HAP-1 (cell line): ENCODE measurements at places on chromosomes 6 and 20.

DNA sequence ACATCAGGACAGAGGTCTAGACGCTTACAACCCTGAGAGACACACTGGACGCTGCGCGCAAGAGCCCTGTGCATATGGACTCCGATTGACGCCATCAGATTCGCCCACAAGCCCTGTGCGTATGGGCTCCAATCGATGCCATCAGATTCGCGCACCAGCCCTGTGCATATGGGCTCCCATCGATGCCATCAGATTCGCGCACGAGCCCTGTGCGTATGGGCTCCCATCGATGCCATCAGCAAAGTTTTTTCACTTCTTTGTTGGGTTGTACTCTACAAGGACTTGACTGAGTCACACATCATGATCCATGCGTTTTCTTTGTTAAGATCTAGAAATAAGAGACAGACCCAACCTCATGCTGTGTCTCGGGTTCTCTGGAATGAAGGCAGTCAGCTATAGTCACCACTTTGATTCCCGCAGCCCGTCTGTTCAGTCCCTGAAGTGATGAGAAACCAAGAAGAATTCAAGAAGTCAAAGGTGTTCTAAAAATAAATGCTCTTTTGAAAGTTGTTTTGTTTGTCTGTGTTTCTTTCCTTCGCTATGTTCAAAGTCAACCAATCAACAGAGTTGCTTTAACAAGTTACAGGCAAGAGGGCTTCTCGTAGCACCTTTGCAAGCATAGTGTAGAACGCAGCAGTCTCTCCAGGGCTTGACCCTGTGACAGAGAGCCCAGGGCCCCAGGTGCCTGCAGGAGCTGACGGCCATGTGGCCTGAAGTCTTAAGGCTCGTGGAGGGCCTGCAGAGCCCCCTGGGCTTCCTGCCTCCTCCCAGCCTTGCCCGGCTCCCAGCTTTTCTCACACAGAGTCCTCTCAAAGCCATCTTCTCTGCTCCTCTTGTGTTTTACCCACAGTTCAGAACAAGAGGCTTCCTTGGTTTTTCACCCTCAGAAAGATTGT lies 7.9 kb downstream of the RPS6KA2 start:
- no peak for DNase-seq

DNA sequence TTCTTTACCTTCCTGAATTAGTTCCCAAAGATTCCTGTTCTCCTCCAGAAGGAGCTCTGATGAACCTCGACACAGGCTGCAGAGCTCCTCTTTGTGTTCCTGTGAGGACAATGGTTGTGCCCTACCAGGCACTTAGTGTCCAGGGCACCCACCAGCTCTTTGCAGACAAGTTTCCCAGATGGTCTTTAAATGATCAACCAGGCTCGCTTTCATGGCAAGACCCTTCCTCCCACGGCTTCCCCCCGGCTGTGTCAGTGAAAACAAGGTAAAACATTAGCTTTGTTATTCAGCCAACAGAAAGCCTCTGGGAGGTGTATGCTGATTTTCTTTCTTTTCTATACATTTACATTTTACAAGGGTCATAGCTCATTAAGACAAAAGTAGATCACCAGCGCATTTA lies 32.3 kb upstream of the CNKSR3 start:
- DNase-seq, result peak; percentile 97

GRCh38 chr6:45148711-45149341 lies 179.3 kb upstream of the RUNX2 start:
- DNase-seq, result no peak

DNA sequence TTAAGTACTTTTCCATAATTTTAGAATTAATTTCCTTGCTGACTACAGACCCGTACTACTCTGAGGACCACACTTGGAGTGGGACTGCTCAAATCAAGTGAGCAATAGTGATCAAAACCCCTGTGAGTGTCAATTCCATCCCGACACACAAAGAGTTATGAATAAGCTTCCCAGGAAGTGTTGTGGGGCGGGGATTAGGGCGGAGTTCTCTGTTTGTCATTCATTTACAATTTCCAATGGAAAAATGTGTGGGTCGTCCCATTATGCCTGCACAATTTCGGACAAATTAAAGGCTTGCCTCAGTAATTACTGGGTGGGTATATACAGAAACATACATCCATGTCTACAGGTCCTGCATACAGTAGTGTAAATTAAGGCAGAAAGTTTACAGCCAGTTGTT lies 84.2 kb downstream of the ISM1 start:
- DNase-seq, result no peak

DNA sequence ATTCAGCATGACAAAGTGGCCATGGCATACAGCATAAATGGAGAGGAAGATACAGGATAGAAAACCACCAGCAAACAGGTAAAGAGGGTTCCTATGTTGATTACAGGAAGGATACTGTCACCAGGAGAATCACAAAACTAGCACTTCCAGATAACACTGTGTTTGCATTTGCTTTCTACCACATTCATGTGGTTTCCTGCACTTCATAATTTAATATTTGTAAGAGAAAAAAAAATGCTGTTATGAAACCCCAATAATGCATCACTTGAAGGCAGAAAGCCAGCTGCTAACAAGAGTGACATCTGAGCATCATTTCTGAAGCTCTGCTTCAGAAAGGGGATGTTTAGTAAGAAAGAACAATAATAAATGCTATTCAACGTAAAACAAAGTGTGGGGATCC lies 106.6 kb downstream of the ATXN1 start:
- DNase-seq, result no peak

DNA sequence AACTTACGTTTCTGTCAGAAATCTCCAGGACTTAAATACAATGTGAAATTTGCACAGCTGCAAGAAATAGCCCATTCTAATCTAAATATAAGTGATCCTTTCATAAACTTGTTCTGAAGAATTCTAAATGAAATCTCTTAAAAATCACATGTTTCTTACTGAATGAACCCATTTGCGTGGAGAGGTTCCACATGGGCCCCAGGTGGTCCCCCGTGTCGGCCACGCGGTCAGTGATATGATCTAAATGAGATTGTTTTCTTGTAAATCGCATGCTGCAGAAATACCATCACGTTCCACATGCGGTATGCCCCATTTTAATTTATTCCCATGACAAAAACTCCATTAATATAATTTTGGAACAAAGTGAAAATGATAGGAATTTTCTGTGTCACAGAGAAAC lies 818.9 kb upstream of the SLC35B3 start:
- no peak for DNase-seq

DNA sequence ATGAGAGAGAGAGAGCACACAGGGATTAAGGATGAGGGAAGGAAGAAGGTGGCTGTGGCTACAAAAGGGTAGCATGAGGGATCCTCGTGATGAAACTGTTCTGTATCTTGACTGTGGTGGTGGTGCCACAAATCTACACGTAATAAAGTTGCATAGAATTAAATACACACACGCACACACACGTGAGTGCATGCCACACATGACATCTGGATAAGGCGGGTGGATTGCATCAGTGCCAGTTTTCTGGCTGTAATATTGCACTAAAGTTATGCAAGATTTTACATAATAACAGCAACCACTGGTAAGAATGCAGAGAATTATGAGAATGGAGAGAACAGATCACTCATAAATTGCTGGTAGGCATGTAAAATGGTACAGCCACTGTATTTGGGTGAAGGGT lies 16.9 kb upstream of the STK35 start:
- no peak for DNase-seq

- DNase-seq, result no peak
These were observed 169.9 kb upstream of the HDDC2 start for GRCh38 chr6:125471667-125472066.

GRCh38 chr6:1884313-1884712 lies 274.6 kb downstream of the FOXC1 start:
- no peak for DNase-seq

- no peak for DNase-seq
These were observed 167.9 kb downstream of the NRN1 start for GRCh38 chr6:5838656-5839396.

GRCh38 chr20:51388756-51389542 lies 153.6 kb downstream of the NFATC2 start:
- no peak for DNase-seq

- DNase-seq, result no peak
These were observed 128.6 kb upstream of the RUNX2 start for GRCh38 chr6:45199554-45199953.

- no peak for DNase-seq
These were observed 9.3 kb downstream of the SDHAF4 start for GRCh38 chr6:70575899-70576495.

DNA sequence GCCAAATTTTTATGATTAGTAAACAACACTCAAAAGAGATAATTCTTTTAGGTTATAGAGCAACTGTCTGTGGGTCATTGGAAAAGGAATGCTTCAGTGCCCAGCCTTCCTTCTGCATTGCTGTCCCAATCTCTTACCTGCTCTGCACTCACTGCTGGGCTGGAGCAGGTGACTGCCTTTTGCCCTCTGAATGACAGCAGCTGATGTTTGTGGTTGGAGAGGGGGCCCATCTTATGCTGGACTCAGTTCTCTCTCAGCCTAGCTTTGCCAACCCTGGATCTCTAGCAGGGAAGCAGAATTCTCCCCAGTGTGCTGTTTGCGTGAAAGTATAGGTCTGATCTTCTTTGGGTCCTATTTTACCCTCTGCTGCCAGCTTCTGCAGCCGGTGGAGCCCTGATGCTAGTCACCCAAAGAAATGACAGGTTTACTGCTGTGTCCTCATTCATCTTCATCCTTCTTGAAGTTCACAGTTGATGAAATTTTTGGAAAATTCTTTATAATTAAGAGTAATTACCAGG lies 193.5 kb downstream of the ARID1B start:
- no peak for DNase-seq

DNA sequence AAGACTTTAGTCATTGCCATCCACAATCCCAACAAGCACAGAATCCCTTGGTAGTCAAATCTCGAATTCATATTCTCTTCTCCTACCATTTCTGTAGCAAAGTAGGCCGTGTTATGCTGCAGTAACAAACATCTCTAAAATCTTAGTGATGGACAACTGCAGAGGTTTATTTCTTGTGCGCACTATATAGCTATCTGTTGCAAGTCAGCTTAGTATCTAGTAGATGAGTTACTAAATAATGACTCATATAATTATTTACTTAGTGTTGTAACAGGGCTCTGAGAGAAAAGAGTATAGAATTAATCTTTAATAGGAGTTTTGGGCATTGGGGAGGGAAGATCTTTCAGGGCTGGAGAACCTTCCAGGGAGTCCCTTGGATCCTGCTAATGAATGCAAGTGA lies 73.3 kb downstream of the CAP2 start:
- no peak for DNase-seq

- no peak for DNase-seq
These were observed 71.1 kb downstream of the ROS1 start for GRCh38 chr6:117354671-117355070.

DNA sequence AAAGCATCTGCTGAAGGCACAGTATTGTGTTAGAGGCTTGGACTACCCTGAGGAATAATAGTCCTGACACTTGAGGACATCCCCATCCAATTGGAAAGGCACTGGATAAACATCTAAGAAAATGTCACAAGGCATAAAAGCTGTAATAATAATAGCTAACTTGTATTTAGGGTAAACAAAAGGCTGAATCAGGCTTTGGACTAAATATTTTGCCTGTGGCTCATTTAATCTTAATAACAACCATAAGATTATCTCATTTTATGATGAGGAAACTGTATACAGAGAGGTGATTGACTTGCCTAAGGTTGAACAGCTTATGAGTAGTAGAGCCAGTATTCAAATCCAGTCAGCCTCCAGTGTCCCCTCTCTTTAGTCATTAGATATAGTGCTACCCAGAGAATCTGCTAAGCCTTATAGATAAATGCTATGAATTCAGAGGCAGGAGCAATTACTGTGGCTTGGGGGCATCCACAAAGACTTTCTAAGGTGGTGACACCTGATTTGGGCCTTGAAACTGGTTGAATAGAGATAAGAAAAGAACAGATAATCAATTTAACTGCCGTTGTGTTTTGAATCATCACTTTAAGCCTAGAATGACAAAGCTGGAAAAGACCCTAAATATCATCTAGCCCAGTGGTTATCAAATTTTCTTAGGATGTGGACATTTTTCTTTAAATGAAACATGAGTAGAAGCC lies 7.5 kb upstream of the ZSWIM1 start:
- no peak for DNase-seq

GRCh38 chr6:42394151-42394550 lies 57.6 kb downstream of the TRERF1 start:
- DNase-seq, result no peak
